ENCODE measurements at places on chromosomes 7 and 10.

- no peak for DNase-seq
Measured at GRCh38 chr7:135333200-135333599, 99.6 kb downstream of the STRA8 start.

DNA sequence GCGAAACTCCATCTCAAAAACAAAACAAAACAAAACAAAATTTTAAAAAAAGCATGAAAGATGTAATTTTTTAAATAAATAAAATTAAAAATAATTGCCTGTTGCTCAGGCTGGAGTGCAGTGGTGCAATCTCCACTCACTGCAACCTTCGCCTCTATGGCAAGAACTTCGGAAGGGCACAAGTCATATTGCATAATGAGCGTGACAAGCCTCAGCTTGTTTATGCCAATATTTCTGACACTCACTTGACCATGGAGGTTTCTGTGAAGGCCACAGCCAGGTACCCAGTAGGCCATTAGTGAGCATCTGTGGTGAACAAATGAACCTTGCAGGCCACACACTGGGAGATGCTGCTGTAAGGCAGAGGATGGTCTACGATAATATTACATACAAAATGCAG, 106.1 kb upstream of the KMT2C start:
- no peak for DNase-seq

GRCh38 chr7:100951888-100952560, 2.7 kb downstream of the MUC3A start:
- no peak for DNase-seq

- DNase-seq, result peak; percentile 43
Measured at GRCh38 chr7:76260171-76260703, 42.2 kb upstream of the HSPB1 start.

- peak; percentile 46 for DNase-seq
Measured at GRCh38 chr7:71733107-71733870, 601.3 kb downstream of the GALNT17 start.

- DNase-seq, result no peak
Measured at GRCh38 chr7:85176197-85176596, 10.7 kb downstream of the SEMA3D start.

DNA sequence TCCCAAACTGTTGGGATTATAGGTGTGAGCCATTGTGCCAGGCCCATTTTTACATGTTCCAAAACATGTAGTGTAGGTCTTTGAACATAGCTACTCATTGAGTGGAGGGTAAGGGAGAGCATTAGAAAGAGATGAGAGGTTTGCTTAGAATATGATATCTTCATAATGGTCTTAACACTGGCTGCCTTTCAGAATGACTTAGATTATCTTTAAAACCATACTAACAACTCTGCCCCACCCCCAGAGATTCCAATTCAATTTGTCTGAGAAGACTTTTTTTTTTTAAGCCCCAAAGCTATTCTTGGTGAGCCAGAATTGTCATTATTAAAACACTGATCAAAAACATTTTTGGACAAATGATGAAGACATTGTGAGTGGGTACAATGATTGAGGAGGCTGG, 168.9 kb downstream of the PHTF2 start:
- DNase-seq, result no peak

GRCh38 chr7:93171606-93172226, 23.5 kb upstream of the SAMD9L start:
- DNase-seq, result no peak

- no peak for DNase-seq
Measured at GRCh38 chr7:137539111-137539715, 195.7 kb upstream of the PTN start.

- no peak for DNase-seq
Measured at GRCh38 chr10:60171436-60172013, 218.2 kb downstream of the ANK3 start.

DNA sequence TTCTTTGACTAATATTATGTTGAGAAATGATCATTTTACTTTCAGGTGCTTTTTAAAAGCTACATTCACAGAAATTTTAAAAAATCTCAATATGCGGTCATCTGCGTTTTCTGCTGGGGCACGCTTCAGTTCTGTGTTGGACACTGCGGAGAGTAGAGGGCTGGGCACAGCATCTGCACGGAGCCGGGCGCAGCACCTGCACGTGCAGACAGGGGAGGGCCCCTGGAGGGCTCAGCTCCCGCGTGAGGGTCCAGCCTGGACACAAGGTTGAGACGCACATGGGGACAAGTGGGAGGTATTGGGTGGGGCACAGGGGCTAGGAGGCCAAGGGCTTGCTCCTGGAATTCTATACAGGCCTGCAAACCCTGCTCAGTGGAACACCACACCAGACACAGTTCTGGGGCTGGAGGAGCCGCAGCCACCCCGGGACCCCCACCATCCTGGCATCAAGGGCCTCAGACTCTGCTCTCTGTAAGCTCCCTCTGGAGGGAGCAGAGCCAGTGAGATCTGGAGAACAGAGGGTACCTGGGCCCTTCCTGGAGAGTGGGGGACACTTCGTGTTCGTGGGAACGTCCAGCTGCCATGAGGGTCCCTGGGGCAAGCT, 20.4 kb upstream of the FAM20C start:
- DNase-seq, result no peak

DNA sequence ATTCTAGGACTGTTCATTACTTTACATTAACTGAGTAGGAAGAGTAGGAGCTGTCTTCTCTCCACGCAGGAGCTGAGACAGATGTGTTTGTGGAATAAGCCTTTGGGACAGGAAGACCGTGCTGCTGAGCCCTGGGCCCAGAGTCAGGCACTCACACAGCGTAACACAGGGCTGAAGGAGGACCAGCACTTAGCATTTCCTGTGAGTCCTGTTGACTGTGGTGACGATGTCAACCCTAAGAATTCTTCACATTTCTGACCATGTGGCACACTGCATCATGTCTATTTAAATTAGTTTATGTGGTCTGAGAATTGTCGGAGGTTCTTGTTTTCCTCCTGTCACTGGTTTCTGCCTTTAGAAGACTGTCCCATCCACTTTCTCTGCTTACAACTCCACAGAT, 117.2 kb downstream of the PIP4K2A start:
- peak; percentile 31 for DNase-seq

DNA sequence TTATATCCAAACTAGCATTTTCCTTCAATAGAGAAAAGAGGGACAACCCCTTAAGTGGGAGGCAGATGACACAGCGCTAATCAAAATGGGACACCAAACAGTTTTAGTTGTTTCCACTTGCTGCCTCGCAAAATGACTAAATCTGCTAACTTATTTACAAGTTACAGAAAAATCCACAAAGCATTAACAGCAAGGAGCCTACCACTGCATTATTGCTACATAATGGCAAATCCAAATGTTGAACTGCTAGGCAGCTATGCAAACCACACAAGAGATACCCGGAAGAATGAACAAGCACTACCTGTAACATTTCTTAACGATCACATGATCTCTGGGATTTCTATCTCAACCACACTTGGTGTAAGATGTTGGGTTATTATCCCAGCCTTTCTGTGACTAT, 96.7 kb downstream of the SFMBT2 start:
- DNase-seq, result peak; percentile 17

GRCh38 chr10:120971671-120972070, 120.5 kb downstream of the WDR11 start:
- no peak for DNase-seq

DNA sequence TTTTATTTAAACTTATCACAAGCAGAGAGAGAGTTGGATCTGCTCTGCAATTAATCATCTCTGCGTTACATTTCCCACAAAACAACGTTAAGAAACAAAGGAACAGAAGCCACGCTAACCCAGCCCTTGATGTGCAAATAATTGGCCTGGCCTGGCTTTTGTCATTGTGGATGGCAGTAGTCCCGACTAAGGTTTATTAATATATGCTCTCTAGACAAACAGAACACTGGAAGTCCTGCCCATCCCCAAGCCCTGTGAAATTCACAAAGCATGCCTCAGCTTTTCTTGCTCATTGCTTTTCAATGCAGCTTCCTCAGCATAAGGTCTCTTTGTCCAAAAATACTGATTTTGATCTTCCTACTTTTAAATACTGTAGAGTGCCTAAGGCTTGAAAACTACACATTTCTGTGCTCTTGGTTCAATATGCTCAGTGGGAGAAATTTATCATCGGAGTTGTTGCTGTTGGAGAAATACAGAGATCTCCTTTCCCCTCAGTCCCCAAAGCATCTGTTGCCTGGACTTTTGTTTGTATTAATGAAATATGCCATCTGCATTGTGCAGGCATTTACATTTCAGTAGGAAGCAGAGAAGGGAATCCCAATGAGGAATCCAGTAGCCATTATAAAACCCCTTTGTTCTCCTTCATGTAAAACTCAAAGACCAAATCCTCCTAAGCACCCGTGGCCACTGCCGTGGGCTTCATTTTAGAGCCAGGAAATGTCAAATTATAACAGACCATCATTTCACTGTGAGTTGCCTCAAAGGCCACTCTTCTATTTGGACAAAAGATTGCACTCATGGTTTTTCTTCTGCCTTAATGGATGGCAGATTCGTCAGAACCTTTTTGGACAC, 61.1 kb downstream of the SORCS1 start:
- DNase-seq, result no peak

DNA sequence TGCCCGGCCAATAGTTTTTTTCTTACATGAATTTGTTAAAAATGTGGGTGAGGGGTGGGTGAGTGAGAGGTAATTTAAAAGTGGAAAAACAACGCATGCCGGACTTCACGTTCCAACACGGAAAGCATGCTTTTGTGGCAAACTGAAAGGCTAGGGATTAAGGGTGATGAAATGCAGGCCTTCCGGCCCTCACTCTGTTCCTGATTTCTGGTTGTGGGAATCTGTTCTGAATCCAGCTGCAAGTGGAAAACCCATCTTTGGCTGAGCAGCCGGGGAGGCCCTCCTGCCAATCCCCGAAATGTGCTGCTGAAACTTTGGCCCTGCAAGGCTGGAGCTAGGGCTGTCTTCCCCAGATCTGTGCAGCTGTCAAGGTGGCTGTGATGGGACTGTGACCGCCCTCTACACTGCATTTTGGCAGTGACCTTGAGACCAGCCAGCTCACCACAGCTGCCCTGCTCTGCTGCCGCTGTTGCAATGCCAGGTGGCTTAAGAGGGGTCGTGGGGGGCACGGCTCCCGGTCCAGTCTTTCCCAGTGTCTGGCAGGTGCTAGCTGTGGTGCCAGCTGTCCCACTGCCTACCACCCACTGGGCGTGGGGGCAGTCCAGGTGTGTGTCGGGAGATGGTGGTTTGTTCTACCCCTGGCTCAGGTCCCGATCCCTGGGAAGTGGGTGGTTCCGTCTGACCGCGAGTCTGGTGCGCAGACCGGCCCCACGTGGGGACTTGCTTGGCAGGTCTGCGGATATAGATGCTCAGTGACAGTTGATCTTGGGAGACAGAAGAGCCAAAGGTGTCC, 39.0 kb downstream of the TET1 start:
- DNase-seq, result no peak

DNA sequence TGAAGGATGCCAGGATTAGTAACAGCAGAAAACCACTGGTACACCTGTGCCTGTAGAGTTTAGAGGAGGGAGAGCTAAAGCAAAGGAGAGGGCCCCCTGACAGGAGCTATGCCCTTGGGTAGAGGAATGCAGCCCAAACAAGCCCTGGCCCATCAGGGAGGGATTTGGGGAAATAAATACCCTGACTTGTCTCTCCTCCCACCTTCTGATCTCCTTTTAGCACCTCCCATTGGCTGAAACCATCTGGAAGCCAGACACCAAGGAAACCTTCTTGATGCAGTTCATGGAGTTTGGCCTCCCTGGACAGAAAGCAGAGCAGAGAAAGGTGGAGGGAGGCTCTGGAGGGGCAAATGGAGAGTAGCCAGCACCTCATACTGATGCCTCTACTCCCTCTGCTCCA, 45.3 kb downstream of the ADRA2A start:
- no peak for DNase-seq

DNA sequence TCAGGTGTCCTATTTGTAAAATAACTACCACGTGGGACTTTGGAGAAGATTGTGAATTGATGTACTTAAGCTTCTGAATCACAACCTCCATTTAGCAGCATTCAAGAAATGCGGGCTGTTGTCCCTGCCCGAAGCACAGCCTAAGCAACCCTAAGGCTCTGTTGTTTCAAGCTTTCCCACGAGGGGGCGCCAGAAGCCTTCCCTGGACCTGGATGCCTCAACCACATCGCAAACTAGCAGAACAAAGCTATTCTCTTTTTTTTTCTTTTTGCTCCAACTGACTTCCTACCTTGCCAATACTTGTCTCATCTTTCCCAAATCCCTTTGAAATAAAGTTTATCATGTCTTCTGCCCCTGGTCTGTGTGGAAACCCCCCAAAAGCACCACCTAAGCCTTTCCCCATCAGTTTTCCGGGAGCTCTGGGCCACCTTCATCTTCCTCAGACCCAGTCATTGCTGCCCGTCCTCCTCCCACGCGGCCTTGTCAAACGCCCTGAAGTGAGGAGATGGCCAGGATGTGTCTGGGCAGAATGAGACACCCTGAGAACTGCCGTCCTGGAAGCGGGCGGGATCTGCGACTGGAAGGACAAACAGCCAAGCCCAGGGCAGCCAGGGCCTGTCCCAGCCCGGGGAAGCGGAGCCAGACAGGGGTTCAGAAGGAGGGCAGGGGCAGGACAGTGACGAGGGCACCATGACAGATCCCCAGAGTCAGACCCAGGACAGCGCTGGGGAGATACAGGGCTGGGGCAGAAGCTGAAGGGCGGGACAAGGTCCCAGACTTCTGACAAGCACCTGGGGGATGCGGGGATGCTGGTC, 112.7 kb downstream of the SLIT1 start:
- DNase-seq, result peak; percentile 48

DNA sequence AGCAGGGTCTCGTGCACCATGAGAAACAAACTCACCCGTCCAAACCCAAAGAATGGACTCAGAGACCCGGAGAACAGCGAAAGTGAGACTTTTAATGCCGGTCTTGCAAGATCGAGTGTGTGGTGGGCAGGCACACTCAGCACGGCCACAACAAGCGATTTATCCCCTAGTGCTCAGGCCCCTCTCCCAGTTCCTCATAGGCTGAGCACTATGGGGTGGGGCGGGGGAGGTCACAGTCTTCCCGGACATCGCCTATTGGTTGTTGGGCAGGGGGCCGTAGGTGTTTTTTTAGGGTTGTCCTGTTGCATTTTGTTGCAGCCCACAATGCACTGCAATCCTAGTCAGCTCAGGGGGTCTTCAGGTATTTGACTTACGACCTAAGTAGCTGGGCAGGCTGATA, 608.3 kb upstream of the FOXK1 start:
- DNase-seq, result no peak

Data from T-helper 1 cell (primary cell).